Left cardiac atrium (tissue), 4 donors: ENCODE measurements at places on chromosomes 2 and 18.

- DNase-seq, result peak; percentile 26
Measured at GRCh38 chr2:56184500-56185011, 766 bp downstream of the CCDC85A start.

DNA sequence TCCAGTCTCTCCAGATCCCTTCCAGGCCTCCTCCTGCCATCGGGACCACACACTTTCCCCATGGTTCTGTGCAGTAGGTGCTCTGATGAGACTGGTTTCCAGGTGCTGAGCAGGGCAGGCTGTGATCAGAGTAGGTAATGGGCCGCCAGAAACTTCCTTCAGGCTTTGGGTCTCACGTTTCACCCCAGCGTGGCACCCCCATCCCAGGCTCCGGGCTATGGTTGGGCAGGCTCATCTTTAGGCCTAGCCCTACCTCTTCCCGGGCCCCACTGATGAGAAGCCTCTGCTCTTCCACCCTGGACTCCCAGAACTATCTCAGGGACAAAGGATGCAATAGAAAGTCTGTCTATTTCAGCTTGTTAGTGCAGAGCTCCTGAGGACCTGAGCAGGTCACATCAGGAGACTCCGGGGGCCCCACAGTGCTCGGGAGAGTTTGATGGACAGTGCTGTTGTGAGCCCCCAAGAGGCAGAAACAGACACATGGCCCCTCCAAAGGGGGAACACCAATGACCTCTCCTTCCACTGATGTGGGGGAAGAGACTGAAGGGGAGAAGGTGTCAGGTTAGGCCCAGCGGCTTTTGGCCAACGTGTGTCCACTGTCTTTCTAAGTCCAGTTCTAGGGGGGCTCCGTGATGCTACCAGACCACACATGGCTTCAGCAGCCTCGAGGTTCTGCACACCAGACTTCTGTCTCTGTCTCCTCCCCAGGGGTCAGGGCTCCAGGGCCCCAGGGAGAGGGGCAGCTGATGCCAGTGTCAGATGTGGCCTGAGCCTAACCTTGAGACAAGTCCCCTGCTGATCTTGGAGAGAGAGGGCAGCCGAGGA, 5.8 kb upstream of the PROM2 start:
- DNase-seq, result no peak

DNA sequence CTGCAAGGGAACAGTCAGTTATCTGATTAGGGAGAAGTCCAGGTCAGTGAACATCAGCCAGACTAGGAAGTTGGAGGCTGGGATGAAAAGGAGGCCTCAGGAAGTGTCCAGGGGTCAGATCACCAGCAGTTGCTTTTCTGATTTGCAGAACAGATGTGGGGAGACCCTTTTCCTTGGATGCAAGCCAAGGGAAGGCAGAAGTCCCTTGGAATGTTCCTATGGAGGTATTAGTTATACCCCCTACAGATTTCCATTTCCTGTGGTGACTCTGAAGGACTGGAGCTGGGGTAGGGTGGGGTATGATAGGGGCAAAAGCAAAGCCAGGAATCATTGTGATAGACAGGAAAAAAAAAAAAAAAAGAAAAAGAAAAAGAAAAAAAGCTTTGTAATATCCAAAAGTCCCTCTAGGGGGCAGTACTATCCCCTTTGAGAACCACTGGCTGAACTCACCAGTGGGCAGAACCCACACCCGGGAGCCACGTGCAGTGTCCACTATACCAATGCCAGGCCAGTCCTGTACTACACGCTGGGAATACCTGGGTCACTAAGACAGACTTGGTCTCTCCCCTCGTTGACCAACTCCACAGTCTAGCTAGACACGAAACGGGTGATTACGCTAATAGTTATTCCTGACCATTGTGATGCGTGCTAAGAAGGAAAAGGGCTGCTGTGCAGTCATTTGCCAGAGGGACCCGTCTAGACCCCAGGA, 7.4 kb downstream of the DYSF start:
- peak; percentile 49 for DNase-seq

GRCh38 chr2:65504201-65504600, 71.8 kb upstream of the SPRED2 start:
- no peak for DNase-seq

DNA sequence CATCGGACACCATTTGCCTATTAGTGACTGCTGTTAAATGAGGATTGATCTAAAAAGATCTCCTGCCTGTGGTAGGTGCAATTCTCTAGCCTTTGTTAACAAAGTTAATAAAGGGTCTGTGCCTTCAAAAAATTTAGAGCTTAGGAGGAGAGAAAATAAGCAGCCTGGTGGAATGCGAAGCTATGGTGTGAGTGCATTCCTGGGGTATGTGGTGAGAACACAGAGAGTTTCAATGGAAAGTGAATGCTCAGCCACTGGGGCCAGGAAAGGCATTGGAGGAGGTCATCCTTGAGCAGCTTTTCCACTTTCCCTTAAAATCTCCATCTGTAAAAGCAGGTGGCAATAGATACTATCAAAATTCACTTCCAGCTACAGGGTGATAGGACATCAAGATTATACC, 331.2 kb upstream of the LRATD1 start:
- no peak for DNase-seq

- no peak for DNase-seq
Measured at GRCh38 chr18:63552581-63552980, 10.4 kb downstream of the SERPINB12 start.

DNA sequence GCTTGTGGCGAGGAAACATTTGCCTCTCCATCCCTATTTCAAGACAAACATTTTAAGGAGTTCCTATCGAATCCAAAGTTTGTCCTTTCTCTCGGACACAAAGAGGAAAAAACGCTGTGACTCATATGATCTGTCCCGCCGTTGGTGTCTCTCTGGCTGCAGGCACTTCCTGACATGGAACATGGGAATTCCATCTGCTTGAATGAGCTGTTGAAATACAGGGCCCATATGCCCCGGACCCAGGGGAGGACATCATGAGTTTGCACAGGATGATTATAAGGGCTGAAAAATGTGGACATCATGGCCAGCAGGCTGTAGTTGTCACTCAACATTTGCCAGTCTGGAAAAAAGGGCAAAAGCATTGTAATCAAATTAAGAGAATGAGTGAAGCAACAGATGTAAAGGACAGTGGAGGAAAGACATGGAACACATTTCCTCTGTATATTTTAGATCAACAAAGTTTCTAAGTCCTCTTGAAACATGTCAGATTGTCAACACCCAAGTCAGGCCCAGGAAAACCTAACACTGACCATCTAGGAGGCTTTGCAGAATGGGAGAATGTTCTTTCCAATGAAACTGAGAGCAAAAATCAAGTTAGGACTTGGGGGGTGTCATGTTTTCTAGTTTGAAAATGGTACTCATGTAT, 103.2 kb upstream of the SMIM21 start:
- DNase-seq, result peak; percentile 36

DNA sequence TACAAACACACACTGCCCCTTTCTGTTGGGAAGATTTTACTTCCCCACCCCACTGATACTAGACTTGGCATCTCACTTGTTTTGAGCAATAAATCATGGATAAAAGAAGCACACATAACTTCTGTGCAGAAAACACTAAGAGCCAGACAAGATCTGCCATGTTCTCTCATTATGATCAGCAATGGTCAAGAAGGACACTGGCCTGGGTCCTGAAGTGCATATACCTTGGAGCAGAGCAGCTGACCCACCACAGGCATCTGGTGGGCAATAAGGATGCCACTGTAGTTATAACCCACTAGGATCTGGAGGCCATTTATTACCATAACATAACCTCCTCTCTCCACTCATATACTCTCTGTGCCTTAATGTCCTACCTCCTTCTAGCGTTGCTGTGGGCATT, 338.3 kb downstream of the NCKAP5 start:
- DNase-seq, result no peak

GRCh38 chr2:62596061-62596921, 90.3 kb upstream of the TMEM17 start:
- DNase-seq, result no peak
